ENCODE measurements at places on chromosomes 3 and 15.

DNA sequence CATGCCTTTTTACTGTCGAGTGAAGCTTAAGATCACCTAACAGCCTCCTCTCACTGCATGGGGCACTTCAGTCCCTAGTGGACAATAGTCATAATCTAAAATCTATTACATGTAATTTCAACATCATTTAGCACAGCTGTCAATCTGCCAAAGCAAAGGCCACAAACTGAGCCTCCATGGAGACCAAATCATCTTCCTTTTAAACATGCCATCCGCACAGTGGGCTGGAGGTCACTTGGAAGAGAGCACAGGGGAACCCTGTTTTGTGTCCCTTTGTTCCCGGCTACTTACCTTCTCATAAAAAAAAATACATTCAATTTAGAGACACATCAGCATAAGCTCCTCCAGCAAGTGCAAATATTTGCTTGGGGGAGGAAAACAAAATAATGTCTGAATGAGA, 167.3 kb downstream of the SQOR start:
- no peak for DNase-seq

DNA sequence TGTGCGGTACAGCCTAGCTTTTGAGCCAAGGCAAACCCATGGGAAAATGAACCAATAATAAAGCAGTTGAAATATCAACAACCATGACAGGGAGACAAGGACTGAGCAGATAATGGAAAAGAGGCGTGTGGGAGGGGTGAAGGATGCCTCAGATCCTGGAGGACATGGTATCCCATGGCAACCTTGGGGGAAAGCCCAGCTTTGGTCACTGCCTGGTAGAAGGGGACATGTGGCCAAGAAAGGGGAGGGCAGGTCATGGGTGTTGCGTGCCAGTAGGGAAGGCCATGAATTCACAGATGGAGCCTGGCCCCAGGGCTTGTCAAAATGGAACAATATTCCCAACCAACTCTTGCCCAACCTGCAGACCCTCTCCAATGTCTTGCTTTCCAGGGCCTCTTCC, 140.5 kb upstream of the SMAD3 start:
- no peak for DNase-seq

GRCh38 chr3:18808429-18808828, 339.9 kb upstream of the KCNH8 start:
- no peak for DNase-seq

GRCh38 chr15:64443747-64444621, 16.4 kb upstream of the ZNF609 start:
- DNase-seq = peak; percentile 59

GRCh38 chr3:4950948-4951347, 28.3 kb upstream of the BHLHE40 start:
- DNase-seq = no peak

- DNase-seq = no peak
Measured at GRCh38 chr15:70507772-70508371, 255.5 kb downstream of the UACA start.

DNA sequence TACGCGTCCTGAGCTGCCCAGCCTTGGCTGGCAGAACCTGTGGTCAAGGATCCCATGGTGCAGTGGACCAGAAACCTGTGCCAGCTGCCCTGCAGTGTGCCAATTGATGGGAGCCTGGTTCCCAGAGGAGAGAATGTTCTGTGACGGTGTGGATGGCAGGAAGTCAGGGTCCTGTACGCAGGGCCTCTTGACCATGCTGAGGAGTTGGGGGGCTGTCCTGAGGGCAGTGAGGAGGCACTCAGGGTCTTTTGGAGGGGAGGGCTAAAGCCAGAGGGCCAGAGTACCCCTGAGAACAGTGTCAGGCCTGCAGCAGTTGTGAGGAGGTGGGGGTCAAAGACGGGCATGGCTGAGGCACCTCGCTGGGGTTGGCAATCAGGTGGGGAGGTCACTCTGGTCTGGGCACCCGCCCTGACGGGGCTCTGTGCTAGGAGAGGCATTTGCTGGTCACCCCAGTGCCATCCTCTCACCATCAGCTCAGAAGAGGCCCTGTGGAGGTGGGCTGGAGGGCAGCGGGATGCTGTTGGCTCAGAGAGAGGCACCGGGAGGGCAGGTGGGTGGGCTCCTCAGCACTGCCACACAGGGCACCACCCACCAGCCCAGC, 61.0 kb downstream of the SCN5A start:
- no peak for DNase-seq

DNA sequence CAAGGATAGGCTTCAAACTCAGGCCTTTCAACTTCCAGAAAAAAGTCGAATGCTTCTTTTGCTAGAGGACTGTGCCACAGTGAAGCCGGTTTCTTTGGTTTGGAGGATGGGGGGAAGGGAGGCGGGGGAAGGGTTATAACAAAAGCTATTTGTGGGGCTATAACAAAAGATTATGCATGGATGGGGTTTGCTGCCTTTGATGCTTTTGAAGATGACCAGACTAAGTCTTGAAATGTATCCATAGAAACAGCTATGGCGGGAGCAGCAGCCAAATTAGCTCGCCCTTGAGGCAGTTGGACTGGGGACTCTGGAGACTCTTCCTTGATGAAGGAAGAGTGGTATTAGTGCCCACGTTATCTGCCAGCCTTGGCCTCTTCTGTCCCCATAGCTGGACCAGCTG, 47.5 kb downstream of the SRGAP3 start:
- no peak for DNase-seq

DNA sequence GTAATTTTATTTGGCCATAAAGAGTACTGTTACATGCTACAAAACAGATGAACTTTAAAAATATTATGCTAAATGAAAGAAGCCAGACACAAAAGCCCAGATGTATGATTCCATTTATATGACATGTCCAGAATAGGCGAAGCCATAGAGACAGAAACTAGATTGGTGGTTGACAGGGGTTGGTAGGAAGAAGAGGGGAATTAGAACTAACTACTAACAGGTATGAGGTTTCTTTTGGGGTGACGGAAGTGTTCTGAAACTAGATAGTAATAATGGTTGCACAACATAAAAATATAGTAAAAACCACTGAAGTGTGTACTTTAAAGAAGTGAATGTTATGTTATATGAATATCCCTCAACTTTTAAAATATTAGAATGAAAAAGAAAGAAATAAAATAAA, 66.1 kb downstream of the GBE1 start:
- DNase-seq = no peak

DNA sequence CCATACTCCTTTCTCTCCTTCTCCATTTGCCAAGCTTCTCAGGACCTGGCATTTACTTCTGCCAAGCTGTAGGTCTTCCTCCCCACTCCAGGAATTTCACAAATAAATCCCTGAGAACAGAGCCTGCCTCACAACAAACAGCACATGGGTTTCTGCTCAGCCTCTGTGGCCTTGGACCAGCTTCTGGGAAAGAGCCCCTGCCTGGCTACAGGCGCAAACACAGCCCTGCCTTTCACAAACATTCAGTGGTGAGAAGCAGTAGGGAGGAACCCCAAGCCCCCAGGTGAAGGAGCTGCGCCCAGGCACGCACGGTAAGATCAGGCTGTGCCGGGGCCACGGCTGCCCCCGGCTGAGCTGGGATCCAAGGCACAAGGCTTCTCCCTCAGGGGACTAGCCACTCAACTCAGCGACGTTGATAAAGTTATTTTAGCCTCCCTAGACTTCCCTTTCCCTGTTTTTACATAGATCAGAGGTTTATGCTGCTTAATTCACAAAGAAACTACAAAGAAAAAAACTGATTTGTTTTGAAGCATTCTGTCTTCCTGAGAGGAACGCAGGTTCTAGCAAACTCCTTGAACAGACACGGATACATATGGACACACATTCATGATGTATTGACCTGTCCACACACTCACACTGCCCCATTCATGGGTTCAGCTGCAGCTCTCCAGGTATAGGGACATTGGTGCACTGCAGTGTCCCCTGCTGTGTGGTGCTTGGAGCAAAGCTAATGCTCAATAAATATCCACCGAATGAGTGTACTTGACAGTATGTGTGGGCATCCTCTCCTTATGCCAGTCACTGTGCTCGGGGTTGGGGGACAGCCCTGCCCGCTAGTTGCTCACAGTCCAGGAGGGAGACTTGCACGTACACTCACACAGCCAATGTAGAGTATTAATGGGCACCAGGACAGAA, 25.4 kb downstream of the HES1 start:
- no peak for DNase-seq

DNA sequence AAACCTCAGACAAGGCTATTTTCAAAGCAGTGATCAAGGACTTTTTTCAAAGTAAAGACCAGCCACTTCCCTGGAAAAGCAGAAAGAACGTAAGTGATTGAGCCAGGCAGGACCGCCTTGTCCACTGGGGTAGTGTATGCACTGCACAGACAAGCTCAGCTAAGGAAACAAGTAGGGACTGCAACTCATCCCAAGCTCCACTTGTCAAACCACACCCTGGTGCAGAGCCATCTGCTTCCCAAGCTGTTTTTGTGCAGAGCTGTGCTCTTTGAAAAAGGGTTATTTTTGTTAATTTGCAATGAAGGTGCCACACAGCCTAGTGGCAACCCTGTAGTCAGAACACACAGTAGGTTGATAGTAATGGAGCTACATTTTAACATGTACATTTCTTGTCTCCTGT, 193.3 kb downstream of the ADAMTS9 start:
- no peak for DNase-seq

DNA sequence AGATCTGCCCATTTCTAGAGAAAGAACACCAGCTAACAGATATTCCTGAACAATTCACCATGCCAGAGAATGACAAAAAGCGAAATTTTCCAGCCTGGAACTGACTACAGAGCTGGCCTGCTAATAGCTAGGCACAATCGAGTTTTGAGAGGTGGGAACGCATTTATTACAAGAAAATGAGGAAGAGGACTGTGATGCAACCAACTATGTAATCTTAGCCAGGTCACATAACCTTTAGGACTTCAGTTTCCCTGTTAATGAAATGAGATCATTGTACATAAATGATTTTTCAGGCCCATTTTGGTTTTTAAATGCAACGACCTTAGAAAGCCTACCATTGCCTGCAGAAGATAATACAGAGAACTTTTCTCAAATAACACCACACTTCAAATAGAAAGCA, 72.1 kb upstream of the SETMAR start:
- DNase-seq = no peak

DNA sequence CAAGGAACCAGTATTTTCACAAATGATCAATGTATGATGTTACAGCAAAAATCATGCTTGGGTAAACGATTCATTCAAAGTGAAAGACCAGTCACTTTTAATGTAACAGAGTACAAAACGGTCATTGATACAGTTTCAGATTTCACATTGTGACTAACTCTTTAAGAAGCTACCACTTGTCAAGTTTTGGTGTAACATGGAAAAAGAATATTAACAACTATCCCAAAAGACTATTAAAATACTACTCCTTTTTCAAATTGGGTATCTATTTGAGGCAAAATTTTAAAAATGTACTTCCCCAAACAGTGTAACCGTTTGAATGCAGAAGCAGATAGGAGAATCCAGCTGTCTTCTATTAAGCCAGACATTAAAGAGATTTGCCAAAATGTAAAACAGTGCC, 31.7 kb downstream of the AKAP13 start:
- DNase-seq = no peak

DNA sequence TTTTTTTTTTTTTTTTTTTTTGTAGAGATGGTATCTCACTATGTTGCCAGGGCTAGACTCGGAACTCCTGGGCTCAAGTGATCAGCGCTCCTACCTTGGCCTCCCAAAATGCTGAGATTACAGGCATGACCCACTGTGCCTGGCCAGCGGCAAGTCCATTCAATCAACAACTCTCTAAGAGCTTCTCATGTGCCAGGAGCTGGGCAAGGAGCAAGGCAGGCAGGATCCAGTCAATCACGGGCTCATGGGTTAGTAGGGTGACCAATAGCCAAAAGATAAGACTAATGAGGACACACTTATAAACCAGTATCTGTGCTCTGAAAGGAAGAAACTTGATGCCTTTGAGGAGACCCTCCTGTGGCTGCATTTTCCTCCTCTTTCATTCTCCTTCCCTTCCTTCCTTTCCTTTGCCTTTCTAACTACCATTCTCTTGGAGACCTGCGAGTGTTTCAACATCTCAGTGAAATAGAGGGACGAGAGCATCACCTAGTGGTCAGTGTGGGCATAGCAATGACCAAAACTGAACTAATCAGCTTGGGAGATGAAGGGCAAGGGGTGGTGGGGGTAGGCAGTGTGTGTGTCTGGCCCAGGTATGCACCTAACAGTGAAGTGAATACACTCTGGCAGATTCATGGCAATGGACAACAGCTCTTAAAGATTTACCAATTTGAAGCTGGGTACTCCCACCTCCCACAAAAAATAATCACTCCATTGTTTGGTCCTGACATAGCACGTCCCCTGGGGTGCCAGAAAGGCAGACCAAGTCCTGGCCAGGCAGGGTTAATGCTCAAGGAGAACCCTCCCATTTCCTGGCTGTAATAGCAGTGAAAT, 6.3 kb downstream of the RPP25 start:
- DNase-seq = no peak

GRCh38 chr3:72990701-72991395, 5.8 kb upstream of the PPP4R2 start:
- DNase-seq = no peak

DNA sequence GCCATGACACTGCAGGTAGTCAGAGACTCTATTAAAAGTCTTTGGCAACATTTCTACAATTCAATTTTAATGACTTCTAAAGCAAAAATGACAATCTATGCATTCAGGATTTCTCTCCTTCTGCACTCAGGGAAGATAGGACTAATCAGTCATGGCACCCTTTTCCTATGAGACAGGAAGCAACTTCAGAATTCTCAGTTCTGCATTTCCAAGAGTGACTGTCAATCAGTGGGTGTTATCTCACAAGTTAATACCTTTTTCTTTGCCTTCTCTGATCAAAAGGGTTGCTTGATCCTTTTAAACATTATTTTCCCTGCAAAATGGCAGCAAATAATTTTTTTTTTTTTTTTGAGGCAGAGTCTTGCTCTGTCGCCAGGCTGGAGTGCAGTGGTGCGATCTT, 7.8 kb upstream of the ICE2 start:
- DNase-seq = no peak

DNA sequence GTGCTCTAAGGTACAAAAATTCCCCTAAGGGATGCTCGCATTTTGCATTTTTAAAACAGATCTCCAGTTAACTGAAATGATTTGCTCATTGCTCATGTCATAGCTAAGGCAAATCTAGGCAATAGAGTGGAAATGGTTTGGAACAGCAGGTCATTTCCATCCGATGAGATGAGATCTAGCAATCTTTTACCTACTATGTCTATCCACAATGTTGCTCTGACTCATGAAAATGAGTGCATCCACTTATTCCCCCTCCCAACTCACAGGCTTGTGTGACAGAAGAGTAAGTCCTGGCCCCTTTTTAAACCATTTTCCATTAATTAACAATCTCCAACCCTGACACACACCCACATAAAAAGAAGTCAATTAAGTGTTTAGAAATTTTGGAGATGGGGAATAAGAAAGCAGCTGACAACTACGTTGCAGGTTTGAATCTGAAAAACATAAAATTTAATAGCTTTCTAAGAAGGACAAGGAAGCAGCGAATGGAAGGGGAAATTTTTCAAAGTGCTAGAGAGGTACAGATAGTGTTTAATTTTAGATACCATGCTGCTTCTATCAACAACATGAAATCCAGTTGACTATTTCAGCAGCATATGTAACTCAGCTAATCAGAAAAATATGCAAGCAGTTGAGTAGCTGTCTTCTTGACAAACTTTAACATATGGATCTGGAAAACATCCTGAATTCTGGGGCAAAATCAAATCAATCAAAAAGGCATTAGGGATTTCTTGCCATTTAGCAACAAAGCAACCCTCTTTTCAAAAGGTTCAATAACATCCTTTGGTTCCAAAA, 112.0 kb downstream of the TMCO5A start:
- no peak for DNase-seq
